ENCODE measurements at places on chromosomes 2 and 18. TPM values are rescaled to one million over a fixed set of nuclear protein-coding genes. Genes with fewer than 3 reads are reported as not detected.

CDH7 gene
- 33.5 TPM for total RNA-seq

ADAM23 gene
- 9.4 TPM for total RNA-seq

DNA sequence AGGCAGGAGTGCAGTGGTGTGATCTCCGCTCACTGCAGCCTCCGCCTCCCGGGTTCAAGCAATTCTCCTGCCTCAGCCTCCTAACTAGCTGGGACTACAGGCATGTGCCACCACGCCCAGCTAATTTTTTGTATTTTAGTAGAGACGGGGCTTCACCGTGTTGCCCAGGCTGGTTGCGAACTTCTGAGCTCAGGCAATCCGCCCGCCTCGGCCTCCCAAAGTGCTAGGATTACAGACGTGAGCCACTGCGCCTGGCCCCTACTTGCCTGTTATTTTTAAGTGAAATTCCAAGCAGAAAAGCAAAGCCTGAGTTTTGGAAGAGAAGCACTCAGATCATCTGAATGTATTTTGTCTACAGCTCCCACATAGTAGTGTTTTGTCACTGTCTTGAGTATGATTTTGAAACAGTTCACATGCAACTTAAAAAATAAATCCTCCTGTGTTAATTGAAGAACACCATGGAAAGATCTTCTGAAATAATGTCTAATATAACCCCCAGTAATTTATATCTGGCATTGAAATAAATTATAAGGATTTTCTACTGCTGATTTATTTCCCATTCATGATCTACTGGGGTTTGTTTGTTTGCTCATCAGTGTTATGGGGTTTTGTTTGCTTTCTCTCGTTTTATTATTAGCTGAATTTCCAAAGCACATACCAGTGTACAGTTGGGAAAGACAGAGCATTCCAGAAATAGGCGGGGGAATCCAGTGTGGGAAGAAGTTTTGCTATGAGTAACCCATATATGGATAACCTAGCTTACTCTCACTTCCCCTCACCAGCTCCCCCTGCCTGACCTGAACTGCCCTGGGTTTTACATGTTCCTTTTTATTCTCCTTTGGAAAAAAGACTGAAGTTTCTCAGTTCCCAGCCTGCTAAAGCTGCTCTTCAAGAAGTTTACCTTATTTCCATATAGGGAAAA is 80.1 kb upstream of the MAP3K20 start:
- peak; percentile 64 for DNase-seq

DNA sequence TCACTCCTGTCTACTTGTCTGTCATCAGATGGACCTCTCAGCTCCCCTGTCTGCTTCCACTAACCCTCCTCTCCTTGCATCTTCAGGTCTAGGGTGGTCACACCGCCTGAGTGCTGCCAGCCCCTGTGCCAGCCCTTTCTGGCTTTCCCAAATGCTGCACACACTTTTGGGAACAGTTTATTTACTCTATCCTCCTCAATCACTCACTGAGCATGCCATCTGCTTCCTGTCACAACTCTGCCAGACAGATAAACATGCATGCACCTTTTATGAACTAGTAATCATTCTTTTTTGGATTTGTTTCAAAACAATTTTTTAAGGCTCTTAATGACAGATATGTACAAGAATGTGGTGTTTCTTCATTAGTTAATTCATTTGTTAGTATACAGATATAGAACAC is 56.3 kb upstream of the CCDC195 start:
- no peak for DNase-seq

GRCh38 chr2:159174759-159175158 is 111.7 kb downstream of the WDSUB1 start:
- DNase-seq: no peak

DNA sequence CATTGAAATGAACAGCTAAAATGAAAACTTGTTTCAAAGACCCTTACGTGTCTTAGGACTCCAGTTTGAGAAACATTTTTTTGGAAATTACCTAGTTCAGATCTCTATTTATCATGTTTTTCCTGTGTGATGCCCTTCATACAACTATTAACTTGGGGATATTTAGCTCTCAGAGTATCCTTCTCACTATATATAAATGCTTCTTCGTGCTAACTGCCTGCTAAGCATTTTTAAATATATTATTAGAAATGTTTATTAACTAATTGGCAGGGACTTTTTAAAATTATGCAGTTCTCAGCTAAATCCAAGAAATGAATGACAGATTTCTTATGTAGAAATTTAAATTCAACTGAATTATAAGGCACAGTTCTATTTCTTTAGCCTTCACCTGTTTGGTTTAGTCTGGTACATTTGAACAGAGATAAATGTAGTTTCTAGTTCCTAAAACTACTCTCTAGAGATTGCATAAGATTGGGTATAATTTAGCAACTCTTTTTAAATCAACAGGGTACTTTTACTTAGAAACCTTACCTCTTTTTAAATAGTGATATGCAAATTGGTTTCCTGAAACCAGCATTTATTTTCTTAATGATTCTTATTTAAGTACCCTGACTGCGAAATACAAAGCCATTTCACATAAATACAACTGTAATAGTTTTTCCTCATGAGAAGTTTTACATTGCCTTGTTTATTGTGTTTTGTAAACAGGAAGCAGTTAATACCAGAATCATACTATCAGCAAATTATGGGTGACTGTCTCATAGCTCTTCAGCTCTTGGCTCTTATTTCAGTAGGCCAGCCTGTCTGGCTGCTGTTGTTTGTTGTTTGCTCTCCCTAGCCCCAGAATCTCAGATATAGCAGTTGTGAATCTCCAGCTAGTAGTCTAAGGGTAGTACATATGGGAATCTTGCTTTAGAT is 140.7 kb downstream of the PTRHD1 start:
- no peak for DNase-seq

- DNase-seq: no peak
Measured at GRCh38 chr2:218228366-218229090, 11.5 kb downstream of the ARPC2 start.

DNA sequence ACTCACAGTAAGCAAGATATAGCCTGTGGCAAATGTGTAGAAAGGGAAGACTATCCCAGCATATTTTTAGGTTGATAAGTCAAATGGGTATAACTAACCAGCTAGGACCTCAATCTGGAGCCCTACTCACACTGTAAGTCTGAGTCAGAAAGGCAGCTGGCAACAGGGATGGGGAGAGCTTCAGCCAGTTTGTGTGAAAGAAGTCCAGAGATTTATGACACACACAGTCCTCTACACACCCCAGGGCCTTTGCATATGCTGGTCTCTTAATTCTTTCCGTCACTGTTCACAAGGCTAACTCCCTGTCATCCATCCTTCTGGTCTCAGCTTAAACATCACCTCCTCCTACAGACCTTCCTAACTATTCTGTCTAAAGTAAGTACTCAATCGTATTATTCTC is 5.9 kb upstream of the TCF4 start:
- DNase-seq: no peak

DNA sequence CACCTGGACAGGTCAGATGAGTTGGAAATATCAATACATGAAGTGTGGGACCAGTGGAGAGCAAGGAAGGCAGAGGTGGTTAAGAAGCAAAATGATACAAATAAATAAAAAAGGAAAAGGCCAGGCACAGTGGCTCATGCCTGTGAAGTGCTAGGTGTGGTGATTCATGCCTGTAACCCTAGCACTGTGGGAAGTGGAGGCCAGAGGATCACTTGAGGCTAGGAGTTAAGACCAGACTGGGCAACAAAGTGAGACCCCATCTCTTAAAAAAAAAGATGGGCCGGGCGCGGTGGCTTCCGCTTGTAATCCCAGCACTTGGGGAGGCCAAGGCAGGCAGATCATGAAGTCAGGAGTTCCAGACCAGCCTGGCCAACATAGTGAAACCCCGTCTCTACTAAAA is 2.9 kb downstream of the STON1 start:
- DNase-seq: no peak

- DNase-seq: no peak
Measured at GRCh38 chr2:20456116-20456571, 9.3 kb downstream of the RHOB start.

CRYBA2 gene
- total RNA-seq: not detected

DNA sequence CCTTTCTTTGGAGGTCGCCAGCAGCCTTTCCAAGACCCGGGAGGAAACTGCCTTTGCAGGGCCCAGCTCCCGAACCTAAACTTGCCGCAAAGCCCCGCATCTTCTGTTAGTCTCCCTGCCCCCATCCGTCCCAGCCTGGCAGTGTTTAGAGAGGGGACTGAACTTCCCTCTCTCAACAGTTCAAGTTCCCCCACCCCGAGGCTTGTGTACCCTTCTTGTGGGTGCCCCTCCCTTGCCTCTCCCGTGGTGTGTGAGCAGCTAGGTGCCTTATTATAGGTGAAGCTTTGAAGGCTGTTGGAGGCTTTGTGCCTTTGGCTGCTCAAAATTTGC is 1.4 kb downstream of the LBH start:
- DNase-seq: no peak

REG3G gene
- total RNA-seq: not detected

DSG1 gene
- 0.04 TPM for total RNA-seq

DNA sequence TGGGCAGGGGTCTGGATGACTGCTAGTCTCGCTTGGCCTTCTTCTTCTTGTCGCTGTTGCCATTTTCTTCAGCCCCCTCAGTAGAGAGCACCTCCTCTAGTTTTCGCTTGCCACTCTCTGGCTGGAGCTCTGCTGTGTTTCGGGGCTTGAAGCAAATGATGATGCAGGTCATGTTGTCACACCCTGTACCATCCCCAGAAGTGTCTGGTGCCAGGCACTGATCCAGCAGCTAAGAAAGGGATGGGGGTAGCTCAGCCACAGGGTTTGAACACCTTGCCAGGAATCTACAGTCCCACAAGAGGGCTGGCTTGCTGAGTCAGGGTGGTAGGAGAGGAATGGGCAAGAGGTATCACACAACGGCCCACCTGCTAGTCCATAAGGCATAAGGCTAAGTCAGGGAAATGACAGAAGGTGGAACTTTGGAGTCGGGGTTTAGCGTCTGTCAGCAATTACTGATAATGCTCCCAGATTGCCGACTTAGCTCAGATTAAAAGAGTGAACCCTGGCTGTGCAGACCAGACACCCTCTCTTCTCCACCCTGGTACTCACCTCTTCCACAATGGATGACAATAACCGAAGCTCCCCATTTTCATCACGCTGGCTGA is 1.1 kb upstream of the ZNF513 start:
- no peak for DNase-seq

- DNase-seq: no peak
Measured at GRCh38 chr2:102929721-102930120, 167.9 kb downstream of the TMEM182 start.

GRCh38 chr2:16172324-16173175 is 232.2 kb downstream of the MYCN start:
- no peak for DNase-seq

COL4A4 gene
- total RNA-seq: 7.4 TPM

DNA sequence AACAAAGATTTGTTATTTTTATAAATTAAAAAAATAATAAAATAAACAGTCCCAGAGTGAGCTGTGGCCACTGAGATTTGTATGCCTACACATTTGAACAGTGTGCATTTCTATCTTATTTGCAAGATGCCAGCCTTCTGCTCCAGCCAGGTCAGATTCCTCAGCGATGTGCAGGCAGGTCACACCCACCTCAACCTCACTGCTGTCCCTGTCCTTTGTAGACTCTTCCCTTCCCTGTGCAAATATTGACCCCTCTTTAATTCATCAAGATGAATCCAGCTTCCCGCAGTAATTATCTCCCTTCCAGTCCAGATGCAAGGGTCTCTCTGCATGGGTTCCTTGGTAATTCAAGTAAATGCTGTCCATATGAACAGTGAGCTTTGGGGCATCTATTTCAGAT is 256.2 kb downstream of the PIEZO2 start:
- DNase-seq: no peak

DNA sequence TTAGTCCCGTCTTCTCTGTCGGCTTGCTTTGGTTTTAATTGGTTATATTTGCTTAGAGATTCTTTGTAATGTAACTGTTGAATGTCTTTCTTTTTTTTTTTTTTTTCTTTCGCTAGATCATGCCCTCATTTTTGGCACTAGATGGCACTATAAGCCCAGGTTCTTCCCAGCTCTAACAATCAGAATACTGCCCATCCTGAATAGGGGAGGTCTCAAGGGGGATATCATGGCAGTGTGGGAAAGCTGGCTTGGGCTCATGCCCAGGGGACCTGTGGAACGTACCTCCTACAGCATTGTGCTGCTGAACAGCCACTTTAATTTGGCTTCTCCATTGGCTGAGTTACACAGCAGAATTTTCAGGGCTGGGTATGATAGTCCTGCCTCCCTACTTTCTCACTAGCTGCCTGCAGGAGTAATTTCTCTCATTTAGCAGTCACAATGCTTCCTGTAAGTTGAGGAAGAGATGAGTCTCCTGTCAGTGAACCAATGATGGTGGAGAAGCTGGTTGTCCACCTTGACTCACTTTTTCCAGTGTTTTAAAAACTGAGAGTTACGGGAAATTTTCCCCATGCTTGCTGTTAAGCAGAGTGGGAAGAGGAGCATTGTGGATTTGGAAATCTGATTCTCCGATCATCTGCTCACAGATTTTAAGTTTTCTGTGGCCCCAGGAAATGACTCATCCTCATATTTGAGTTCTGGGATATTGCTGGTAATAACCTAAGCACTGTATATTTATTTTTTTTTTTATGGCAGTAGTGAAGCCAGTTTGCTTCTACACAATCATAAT is 47.2 kb downstream of the RAD51AP2 start:
- DNase-seq: no peak

ABCA12 gene
- not detected for total RNA-seq

RGPD4 gene
- 0.40 TPM for total RNA-seq

TXNDC9 gene
- total RNA-seq: 22.2 TPM

DNA sequence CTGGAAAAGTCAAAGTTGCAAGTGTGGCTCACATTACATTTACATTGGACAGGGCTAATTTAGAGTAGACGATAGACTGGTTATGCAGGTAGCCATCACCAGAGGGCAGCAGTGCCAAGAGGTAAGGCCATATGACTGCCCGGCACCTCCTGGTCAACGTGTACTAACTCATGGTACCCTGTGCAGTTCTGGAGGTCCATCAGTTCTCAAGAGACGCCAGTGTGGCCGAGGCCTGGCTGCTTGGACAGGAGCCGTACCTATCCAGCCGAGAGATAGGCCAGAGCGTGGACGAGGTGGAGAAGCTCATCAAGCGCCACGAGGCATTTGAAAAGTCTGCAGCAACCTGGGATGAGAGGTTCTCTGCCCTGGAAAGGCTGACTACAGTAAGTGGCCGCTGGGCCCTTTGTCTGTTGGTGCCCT is 65.8 kb upstream of the EML6 start:
- peak; percentile 77 for DNase-seq

DNA sequence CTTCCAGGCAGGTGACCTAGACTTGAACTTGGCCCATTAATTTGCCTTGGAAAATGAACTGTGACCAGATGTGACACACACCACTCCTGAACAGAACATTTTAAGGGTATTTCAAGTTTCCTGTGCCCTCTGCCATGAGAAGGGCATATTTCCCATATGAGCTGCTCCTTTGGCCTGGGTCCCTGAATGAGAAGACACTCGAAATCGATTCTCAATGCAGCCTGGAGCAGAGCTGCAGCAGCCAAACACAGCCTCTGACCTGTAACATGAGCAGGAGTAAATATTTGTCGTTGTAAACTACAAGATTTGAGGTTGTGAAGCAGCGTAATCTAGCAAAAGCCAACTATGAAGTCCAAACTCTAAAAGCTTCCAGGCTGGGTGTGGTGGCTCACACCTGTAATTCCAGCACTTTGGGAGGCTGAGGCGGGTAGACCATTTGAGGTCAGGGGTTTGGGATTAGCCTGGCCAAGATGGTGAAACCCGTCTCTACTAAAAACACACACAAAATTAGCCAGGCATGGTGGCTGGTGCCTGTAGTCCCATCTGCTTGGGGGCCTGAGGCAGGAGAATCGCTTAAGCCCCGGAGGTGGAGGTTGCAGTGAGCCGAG is 30.1 kb upstream of the SOS1 start:
- DNase-seq: no peak

TRIB2 gene
- 184 TPM for total RNA-seq

CD8A gene
- total RNA-seq: 2.6 TPM

- DNase-seq: no peak
Measured at GRCh38 chr18:63073481-63073880, 246.1 kb downstream of the BCL2 start.

Data from sciatic nerve (tissue), 2 donors.